Activated CD4-positive, alpha-beta T cell treated with anti-CD3 and anti-CD28 coated beads for 36 hours (primary cell): ENCODE measurements at places on chromosomes 12 and 14. TPM values are rescaled to one million over a fixed set of nuclear protein-coding genes. Genes with fewer than 3 reads are reported as not detected.

KRT7 gene
- total RNA-seq, result 3.4 TPM

RILPL2 gene
- total RNA-seq, result 12.1 TPM

- no peak for DNase-seq
These were observed 56.3 kb downstream of the KCNH5 start for GRCh38 chr14:62988967-62989366.

DNA sequence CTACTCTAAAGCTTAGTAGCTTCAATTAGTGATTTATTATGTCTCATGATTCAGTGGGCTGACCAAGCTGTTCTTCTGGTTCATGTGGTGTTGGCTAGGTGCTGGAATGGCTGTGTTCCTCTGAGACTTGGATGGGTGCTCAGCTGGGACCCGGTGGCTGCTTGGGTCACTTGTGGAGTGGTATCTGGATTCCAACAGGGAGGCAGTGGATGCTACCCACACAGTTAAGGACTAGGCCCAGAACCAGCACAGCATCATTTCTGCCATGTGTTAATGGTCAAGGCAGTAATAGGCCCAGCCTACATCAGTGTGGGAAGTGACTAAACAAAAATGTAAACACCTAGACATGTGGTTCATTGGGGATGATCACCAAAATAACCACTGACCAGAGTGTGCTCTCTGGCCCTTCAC, 72.2 kb downstream of the FGD4 start:
- DNase-seq, result no peak

DNA sequence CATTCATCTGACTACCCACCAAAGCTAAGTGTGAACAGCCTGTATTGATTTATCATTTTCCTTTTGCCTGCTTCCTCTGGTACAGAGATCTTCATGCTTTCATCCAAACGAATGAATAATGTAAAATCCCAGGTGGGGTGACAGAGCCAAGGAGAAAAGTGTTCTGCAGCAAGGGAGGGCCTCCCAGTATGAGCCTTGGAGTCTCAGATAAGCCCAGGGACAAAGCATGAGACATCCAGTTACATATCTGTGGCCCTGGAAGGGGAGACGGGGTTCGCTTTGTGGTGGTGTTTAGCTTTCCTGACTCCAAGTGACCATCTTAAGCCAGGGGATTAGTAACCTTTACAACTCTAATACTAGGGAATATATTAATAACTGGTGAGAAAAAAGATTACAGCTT, 177.1 kb downstream of the ETV6 start:
- DNase-seq, result no peak

- no peak for DNase-seq
These were observed 79.6 kb downstream of the PITPNM2 start for GRCh38 chr12:123071099-123071800.

DNA sequence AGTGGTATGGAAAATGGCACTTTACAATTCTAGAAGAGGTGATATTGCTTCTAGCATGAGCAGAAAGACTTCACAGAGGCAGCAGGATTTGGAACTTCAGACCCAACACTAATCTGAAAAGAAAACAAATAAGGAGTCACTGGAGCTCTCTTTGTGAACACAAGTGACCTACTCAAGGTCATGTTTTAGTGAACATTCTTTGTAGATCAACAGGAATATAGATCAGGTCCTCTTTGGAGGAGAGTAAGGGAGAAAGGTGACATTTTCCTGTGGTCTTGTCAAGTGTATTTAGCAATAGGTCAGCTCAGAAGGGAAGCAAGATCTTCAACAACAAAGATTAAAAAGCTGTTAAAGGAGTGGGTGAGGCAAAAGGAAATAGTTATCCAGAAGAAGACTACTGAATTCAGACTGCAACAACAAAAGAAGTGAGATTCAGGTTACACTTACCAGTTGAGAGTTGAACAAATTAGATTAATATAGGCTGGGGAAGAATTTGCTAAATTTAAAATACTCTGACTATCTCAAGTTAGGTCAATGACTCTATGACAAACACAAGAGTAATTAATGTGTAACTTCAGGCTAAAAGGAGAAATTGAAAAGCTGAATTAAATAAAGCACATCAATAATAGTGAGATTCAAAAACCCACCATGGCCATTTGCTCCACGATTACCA, 528.2 kb downstream of the RPS29 start:
- no peak for DNase-seq

DNA sequence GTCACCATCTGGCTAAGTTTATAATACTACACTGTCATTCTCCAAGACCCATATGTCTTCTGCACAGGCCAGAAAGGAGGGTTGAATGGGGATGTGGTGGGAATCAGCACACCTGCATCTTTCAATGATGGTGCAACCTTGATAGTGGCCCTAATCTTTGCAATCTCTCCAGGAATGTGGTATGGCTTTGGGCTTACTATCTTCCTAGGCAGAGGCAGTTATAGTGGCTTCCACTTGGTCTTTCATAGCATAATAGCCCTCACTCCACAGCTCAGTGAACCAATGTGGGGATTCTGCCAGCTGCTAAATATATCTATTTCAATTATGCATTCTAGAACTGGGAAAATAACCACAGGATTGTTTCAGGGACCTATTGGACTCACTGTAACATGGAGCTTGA, 61.8 kb upstream of the ATP2B1 start:
- DNase-seq, result no peak

DNA sequence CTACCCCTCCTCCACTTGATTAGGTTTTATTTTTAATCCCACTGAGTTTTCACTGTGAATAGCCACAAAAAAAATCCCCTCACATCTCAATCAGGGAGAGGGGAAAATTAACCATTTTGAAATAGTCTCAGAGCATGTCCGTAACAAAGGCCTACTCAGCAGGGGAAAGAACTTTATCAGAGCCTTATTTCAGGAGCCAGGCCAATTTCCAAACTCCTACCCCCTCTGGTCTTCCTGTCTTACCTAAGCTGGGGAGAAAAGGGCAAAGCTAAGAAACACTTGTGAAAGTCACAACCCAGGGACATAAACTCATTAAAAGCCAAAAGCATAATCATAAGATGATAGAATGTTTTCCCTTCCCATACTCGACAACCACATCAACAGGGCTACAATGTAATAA, 260.3 kb upstream of the DIO3 start:
- DNase-seq, result no peak
